ENCODE measurements at places on chromosomes 16 and 17.
A peak's percentile ranks its signal among the peaks of the same experiment; 100 is the strongest.

DNA sequence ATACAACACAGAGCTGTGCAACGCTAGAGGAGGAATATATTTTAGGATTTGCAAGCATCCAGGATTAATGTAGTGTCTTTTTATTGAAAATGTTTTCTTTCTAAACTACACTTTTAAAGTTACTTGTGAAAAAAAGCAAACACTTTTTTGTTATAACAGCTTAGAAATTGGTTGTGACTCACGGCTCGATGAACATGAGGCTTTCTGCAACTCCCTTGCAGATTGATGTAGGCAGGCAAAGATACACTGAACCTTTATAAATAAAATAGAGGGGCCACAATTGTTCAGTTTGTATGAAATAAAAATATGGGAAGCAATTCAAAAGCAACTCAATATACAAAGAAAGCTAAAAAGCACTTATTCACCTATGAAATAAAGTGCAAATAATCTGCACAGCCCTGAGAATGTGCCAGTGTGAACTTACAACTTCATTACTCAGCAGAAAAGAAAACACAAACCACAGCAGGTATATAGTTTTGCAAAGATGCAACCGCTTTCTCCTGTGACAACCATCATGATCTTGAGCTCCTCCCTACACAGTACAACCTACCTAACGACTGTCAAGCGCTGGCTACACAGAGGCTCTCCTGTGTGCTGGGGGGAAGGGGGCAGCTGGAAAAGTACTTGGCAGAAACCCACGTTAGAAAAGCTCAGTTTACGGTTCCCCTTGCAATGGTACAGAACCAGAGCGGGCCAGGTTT is 948 bp downstream of the LUC7L start:
- DNase-seq = no peak

DNA sequence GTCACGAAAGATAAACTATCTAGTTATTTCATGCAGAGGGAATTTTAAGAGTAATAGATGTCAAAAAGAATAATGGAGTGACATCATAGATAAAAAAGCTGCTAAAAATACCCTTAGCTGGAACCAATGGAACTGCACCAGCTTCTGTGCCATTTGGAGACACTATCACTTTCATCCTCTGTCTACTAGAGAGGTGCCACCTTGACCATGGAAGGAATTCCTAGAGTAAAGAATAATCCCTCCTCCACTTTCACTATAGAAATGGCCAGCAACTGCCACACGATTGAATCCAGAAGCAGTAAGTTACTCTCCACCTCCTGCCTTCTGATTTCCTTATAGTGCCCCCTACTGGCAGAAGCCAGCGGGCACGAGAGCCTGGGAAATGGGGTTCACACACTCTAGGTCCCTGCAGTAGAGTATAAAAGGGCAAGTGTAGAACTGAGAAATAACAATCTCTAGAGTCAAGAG is 2.8 kb upstream of the ALDH3A2 start:
- DNase-seq = no peak

GRCh38 chr16:3235856-3236669 is 1.1 kb upstream of the ZNF200 start:
- peak; percentile 95 for DNase-seq

GRCh38 chr17:44221084-44221861 is 1.8 kb upstream of the UBTF start:
- no peak for DNase-seq

GRCh38 chr17:40793832-40794231 is 5.9 kb downstream of the KRT28 start:
- DNase-seq = no peak

- DNase-seq = no peak
Measured at GRCh38 chr16:65061935-65062518, 59.8 kb downstream of the CDH11 start.

GRCh38 chr16:27066668-27067537 is at the start of gene C16orf82:
C16orf82 (plus strand) TSS chr16:27066927.
- DNase-seq = no peak

Measured in CMK (cell line).